Head of caudate nucleus (tissue), 42 donors: ENCODE measurements at places on chromosomes 6 and 20.
A peak's percentile ranks its signal among the peaks of the same experiment; 100 is the strongest.

DNA sequence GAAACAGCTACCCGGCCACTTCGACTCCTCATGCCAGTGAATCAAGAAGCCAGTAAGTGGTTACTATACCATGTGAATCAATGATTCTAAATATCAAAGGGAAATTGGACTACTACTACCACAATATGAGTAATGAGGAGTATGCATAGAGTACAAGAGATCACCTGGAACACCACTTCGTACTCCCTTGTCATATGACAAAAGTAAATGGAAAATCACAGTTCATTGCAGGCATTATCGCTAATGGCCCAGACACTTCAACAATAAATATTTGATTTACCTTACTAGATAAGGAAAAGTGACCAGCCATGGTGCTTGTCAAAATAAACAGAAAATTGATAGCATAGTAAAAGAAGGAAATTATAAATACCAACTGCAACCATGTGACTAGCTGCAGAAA, 73.1 kb downstream of the BMP5 start:
- DNase-seq: no peak

- DNase-seq: no peak
Observed at GRCh38 chr6:154478701-154479060, 31.8 kb downstream of the CNKSR3 start.

DNA sequence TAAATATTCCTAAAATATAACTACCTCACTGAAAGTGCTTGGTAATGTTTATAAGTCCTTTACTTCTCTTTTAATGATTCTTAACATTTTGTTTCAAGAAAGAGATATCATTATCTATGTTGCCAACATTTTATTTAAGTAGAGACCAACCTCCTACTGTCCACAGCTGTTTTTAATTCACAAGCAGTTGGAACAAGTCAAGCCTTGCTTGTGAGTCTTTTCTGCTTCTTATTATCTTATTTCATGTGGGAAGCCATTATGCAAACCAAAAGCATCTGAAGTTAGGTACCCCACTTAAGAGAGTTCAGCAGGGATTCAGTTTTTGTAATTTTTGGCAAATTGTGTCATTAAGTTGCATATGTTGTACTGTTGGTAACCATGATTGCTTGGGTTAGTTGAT, 1714.5 kb downstream of the GRIK2 start:
- no peak for DNase-seq

- DNase-seq: no peak
Observed at GRCh38 chr6:101883505-101883904, 490.0 kb downstream of the GRIK2 start.

GRCh38 chr6:26156105-26156849, 69.0 kb downstream of the HFE start:
- peak; percentile 92 for DNase-seq

GRCh38 chr6:165732696-165733488, 69.9 kb upstream of the PDE10A start:
- no peak for DNase-seq

GRCh38 chr6:37109714-37110499, 60.0 kb upstream of the PIM1 start:
- no peak for DNase-seq

DNA sequence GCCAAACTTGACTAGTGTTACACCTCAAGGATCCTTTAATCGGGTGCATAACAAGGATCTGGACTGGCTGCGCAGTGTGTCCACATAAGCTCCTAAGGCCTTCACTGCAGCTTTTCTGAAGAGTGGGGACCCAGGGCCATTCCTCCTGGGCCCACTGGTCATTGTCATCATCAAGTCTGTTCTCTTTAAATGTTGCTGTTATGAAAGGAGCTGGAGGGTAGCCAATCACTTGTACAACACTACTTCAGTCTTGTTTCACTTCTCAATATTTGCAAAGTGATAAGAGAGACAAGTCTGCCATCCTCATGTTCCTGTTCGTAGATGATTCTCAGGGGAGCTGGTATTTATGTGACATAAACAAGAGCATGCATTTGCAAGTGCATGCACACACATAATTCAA, 149.8 kb downstream of the SYNDIG1 start:
- no peak for DNase-seq

DNA sequence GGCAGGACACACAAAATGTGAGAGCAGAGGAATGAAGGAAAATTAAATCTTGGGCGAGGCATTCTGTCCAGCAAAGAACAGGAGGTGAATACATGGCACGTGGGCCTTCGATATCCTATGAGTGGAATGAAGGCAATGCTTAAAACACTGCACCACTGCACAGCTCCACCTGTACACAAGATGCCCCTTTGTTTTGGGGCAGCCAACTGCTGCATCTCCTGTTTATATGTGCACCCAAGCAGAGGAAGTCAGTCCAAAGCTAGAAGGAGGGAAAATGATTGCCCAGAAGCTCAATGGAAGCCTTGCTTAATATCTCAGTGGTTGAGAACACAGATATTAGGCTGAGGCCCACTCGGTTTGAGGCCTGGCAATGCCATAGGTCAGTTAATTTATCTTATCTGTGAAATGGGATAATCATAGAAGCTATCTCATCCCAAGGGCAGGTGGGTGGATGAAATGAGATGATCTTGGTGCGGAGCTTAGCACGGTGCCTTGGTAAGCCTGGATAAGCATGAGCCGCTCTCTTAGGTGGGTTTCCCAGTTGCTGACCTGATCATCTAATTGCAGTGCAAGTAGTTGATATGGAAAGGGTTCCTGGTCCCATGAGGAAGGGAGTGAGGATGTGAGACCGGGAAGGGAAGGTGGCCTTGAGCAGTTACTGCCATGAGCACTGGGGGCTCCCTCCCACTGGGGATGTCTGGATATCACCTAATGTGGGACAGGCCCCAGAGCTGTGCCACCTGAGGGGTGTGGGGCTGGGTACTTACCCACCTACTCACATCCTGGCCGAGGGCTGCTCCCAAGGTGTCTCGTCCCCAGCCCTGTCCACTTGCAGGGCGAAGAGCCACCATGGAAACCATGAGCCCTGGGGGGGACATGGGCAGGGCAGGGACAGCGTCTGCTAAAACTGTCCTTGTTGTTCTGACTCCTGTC, 9.9 kb downstream of the BANF2 start:
- no peak for DNase-seq

GRCh38 chr6:75210885-75211739, 5.3 kb upstream of the COL12A1 start:
- DNase-seq: no peak

- no peak for DNase-seq
Observed at GRCh38 chr6:158016571-158017383, 35.1 kb downstream of the SYNJ2 start.

DNA sequence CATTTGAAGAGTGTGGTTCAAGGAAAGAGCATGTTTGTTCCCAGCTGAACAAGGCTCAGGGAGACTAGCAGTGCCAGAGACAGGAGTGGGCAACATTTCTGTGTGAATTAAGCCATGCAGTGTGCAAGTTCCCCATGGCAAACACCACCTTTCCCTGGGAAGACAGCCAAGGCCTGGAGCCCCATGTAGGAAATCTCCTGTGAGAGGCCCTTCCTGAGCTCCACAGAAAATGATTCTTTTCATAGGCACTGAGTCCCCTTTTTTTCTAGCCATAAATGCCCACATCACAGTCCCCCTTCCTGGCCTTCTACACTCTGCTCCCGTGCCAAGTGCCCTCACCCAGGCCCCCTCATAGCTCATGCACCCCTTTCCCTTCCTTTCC, 11.8 kb upstream of the TRAM2 start:
- no peak for DNase-seq

- no peak for DNase-seq
Observed at GRCh38 chr6:142938510-142938909, 6.5 kb downstream of the HIVEP2 start.

DNA sequence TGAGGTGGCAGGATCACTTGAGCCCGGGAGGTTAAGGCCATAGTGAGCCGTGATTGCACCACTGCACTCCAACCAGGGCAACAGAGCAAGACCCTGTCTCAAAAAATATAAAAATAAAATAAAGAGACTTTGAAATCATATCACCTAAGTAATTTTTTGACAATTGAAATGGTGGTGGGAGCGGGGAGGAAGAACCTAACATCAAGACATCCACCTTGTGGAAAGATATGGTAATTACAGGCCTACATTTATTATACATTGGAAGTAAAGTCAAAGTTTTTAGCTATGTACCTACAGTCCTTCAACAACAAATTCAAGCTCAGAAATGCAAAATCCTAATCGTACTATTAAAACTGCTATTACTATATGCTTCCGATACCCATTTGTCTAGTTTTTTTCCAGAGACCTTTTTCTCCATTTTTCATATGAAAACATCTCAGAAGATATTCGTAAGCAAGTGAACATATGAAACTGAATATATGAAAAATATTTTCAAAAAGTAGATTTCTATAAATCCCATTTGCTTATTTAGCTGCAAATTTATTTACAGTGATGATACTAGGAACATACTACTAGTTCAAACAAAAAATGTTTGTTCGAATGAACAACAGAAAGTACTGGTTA, 83.3 kb downstream of the SYCP2 start:
- DNase-seq: no peak

GRCh38 chr6:34771727-34772126, 14.4 kb downstream of the SNRPC start:
- no peak for DNase-seq

GRCh38 chr6:127182501-127182900, 64.0 kb downstream of the RSPO3 start:
- DNase-seq: no peak

DNA sequence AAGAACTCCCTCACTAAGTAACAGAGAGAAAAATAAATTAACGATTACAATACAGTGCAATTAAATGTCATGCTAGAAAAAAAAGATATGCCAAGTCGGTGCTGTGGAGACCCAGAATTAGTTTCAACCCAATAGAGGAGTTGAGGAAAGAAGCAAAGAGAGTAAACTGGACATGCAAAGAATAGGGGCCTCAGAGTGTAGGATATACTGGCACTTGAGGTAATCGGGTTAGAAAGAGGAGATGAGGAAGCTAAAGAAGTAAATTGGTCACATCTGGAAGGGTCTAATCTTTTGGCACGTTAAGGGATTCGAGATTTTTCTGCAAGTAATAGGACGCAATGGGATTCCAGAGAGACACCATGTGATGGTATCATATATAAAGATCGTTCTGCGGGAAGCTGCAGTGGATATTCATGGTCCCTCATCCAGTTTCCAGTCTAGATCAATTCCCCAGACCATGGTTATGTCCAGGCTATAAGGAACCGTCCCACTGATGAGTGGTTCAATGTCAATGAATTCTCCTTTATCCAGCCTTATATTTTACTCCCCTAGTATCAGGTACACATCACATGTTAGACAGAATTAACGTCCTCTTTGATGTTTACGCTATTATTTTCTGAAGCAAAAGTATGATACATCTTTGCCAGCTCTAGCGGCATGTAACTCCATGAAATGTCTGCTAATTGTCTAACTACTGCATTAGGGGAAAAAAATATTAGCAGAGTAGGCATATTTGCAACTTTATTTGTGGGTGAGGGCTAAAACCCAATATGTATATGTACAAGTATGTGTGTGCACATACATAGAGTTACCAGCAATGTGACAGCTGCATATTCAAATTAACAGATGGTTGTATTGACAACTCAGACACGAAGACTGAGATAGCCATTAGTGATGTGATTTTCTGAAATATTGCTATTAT, 1.1 kb upstream of the TBC1D32 start:
- no peak for DNase-seq

DNA sequence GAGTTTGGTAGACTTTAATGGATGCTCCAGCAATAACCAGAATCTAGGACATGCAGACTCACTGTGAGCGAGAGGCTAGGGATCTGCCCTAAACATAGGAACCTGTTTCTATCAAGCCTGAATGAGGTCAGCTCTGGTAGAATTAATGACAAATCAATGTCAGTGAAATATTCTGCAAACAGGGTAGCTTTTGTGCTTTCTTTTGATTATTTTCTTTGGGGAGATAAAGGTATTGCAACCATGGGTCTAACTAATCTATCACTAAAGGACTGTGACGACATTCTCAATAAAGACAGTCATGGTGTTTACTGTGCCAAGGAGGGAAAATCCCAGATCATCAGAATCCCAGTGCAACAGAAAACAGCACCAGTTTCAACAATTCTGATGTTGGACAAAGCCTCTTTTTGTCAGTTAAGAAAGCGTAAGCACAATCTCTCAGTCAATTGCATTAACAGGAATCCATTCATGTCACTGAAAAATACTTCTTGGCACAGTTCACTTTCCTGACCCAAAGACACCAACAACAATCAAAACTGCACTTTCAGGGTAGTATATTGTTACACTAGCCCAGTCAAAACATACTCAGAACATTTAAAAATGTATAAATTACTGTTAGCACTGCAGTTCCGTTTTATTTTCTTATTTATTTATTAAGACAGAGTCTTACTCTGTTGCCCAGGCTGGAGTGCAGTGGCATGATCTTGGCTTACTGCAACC, 36.8 kb upstream of the SMIM29 start:
- DNase-seq: peak; percentile 33

- no peak for DNase-seq
Observed at GRCh38 chr6:36682328-36683144, 4.0 kb downstream of the CDKN1A start.

DNA sequence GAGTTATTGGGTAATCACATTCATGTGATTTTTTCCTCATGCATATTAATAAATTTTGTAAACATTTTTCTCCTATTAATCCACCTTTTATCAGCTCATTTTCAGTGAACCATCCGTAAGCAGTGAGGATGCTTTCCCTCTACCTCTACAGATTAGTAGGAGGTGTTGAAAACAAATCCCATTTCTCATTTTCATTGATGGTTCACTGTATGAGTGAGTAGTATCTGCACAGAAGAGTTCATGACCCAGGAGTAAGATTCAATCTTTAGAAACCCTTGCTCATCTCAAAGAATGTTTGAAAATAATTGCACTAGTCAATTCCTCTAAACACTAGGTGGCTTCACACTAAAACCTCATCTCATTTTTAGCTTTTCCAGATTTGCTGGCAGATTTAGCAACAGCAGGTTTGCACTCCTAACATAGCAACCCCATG, 440.0 kb downstream of the HAO1 start:
- no peak for DNase-seq

DNA sequence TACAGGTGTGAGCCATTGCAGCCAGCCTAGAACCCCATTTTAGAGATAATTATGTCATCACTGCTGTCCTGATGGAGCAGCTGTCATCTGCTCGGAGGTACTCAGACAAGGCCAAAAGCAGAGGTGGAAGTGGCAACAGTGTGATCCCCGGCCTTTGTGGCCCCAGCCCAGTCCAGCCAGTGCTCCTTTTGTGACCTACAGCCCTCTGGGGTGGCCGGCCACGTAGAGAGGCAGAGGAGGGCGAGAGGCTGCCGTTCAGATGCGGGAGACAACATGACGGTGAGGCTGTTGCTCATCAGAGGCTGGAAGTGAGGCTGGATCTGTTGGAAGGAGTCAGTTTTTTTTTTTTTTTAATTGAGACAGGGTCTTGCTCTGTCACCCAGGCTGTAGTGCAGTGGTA, 32.8 kb downstream of the EFCAB8 start:
- no peak for DNase-seq

- DNase-seq: no peak
Observed at GRCh38 chr20:36541227-36541767, at the start of gene MYL9. TSS of gene MYL9 (plus strand) at chr20:36541519. CDS start at chr20:36544885, 3,366 bp downstream.

DNA sequence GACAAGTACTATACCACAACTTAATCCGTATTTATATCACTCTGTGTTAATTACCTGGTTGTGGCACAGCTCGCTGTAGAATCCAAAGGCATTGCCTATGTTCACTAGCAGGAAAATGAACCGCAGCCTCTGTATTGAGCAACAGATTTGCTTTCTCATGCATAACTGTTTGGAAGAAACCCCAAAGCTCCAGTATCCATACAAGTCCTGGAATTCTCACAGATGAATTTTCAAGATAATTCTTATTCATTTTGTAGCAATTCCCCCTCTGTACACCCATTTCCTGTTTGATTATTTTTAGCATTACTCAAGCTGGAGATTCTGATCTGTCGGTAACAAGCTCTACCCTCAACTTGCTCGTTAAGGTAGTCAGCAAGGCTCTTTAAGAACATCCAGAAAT, 63.5 kb downstream of the STMND1 start:
- no peak for DNase-seq

- DNase-seq: no peak
Observed at GRCh38 chr6:166351715-166352285, 9.5 kb upstream of the SFT2D1 start.
